Spinal cord (tissue), 10 donors: ENCODE measurements at places on chromosomes 11 and 22. TPM values are rescaled to one million over a fixed set of nuclear protein-coding genes. Genes with fewer than 3 reads are reported as not detected.

GRCh38 chr11:108278546-108278945 is 55.7 kb downstream of the ATM start:
- DNase-seq: no peak

GRCh38 chr11:85279267-85279666 is 347.9 kb downstream of the DLG2 start:
- DNase-seq: no peak

DNA sequence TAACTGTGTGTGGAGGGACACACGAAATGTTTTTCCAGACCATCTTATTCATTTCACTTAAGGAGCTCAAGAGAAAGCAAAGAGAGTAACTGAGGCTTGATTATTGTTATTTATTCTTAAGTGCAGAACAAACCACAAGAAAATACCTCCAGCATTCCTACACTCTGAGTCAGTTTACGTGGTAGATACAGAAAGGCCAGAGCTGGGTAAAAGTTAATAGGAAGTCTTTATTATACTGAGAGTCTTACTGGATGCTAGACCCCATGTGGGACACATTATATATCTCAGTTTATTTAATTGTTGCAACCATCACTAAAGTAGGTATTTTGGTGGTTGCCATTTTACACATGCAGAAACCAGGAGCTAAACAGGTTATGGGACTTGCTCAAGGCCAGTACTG is 261.4 kb upstream of the POU2AF2 start:
- DNase-seq: no peak

- no peak for DNase-seq
Observed at GRCh38 chr11:34549271-34549670, 35.7 kb upstream of the ELF5 start.

- no peak for DNase-seq
Observed at GRCh38 chr11:94907226-94907625, 66.1 kb downstream of the CWC15 start.

The LRRC56 gene
- total RNA-seq: 2.9 TPM

The SCO2 gene
- total RNA-seq: 1.9 TPM
